NCI-H1417 treated with DMSO at 0.1 percent for 48 hours (cell line): ENCODE measurements at places on chromosomes 7 and 10.

DNA sequence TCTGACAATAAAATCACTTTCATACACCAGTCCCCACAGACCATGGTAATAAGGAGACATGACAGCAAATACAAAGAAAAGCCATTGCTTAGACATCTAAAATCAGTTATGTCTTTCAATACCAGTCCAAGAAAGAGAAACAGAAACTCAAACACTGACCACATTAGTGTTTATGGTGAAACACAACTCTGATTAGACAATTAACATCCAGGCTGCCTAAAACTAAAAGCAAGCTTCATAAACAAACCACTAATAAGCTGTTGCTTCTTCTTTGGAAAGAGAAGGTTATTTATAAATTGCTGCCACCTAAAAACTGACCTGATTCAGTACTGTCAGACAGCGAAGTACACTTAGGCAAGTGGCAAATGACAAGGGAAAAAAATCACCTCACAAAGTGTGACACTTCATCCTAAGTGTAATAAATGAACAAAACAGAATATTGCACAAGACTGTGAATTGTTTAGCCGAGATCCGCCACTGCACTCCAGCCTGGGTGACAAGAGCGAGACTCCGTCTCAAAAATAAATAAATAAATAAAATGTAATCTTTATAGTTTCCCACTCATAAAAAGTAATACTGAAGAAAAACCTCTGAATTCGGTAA lies 277.4 kb downstream of the PARD3 start:
- no peak for DNase-seq

DNA sequence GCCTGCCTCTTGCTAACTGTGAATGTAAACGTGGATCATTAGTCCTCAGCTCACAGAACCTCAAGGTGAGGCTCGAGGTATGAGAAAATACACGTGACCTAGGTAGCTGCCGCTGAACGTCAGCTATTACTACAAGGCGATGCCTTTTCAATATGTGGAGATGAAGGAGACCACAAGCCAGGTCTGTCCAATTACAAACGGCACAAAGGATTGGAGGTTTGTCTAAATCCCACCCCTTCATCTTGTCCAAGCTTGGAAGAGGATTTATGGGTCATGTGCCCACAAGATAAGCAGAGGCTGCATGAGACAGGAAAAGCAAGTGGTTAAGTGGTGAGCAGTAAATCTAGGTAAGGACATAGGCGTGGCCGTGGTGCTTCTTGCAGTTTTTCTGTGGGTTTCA lies 3.4 kb downstream of the H2BK1 start:
- DNase-seq, result no peak

DNA sequence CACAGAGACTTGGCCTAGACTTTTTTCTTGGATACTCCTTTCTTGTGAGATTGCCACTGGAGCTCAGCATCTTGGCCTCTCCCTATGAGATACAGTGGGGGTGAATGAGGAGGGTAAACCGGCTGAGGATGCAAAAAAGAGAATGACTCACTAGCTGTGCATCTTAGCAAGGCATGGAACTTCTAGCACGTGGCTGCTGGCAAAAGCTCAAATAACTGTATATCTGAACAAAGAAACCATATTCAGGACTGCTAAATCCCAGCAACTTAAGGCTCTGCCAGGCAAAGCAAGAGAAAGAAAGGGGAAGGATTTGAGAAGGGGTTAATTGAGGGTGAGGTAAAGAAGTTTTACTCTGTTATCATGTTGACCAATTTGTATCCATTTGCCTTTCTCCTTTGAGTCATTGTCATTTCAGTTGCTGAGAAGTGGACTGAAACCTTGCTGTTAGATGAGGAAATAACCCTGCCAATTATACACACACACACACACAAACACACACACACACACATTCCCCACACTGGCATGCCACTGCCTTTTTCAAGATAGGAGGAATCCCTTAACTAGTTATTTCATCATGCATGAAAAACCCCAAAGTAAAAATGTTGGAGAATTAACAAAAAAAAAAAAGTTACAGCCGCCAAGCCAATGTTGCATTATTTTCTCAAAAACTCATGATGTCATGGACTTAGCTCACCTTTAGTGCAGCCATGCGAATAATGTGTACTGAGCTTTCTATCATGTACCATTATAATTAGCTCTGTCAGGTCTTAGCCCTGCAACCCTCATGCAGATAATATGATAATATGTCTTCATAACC lies 997.3 kb downstream of the LRMDA start:
- DNase-seq, result no peak

DNA sequence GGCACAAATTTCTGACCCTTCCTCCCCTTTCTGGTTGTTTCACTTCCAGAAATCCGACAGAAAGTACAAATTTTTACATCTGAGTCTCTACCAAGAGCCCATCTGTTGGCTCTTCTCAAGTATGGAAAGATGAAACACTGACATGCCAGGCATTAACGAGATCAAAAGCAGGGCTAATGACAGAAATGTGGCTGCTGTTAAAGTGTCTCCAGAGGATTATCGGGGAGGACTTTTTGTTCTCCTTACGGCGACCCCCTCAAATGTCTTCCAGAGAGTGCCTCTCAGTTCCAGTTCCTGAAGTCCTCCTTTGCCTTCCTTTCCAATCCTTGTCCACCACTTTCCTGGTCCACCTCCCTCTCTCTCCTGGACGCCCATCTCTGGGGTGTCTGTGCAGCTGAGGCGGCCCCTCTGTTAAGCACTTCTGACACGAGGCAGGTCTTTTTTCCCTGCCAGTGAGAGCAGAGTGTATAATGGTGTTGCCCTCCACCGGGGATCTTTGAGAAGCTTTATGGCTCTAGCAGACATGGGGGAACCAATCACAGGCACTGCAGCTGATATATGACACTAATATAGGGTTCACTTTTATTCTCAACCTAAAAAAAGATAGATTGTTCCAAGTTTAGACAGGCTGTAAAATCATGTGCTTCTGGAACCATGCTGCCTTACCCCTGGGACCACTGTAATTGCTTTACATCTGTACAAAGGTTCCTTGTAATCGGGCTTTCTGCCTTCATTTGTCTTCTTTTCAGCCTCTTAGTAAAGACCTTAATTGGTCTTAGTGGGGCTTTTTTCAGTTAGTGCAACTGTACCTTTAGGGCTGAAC lies 757.1 kb downstream of the AUTS2 start:
- no peak for DNase-seq

DNA sequence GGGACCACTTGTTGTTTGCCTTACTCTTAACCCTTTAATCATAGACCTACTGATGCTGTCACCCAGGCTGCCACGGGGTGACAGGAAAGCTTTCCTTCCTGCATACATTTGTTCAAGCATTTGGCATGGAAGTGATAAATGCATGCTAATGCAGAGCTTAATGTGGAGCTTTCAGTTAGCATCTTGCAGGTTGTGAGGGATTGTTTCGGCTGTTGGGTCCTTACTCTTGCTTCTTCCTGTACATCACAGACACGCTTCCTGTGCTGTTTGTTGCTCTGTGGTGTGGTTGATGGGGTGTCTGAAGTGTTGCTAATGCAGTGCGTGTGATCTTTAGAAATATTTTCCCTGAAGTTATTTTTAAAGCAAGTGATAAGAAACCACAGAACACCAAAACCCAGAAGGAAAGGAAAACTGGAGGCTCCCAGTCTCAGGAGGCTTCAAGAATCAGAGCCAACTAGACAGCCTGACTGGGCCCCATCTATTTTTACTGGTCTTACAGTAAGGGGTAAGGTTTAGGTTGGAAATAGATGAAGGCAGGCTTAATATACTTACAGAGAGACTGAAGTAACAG lies 143.1 kb downstream of the CHN2 start:
- no peak for DNase-seq

DNA sequence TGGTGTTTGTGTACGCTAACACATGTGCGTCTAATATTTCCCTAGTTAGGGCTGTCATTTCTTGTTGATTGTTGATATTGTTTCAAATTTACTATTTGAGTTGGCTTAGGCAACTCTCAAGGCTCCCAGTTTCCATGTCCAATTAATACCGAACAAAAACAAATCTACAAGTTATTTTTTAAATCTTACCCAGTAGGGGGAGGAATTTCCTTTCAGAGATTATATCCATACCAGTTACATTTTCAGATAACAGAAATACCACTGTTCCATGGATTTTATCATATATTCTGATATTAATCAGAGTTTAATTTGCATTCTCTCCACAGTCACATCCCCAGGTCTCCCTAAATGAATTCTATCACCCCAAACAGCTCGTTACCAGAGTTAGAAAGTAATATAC lies 7.2 kb upstream of the AKR1B10 start:
- no peak for DNase-seq

DNA sequence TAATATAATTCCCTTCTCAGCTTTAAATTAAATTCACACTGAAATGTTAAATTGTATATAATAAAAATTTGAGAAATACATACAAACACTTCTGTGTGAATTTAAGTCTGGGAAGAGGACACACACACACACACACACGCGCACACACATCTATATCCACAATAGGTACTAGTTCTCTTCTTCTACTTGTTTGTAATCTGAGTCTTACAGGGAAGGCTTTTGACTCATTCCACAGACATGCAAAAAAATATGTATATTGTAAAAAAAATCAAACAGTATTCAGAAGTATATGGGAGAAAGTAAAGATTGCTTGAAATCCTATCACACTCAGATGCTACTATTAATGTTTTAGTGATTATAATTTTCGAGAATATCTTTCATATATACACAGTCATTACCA lies 276.2 kb downstream of the MDFIC start:
- no peak for DNase-seq

- DNase-seq, result no peak
These were observed 156.3 kb downstream of the LCOR start for GRCh38 chr10:96988426-96988825.

GRCh38 chr10:70433581-70434280 lies 7.8 kb downstream of the NODAL start:
- DNase-seq, result no peak

GRCh38 chr10:124465003-124465776 lies 3.6 kb downstream of the LHPP start:
- no peak for DNase-seq

GRCh38 chr10:3877211-3878000 lies 92.4 kb upstream of the KLF6 start:
- DNase-seq, result no peak
